ENCODE measurements at places on chromosomes 7 and 10.

GRCh38 chr7:108375668-108376067, 80.6 kb downstream of the NRCAM start:
- no peak for DNase-seq

- no peak for DNase-seq
Measured at GRCh38 chr7:121105262-121105661, 116.8 kb downstream of the CPED1 start.

GRCh38 chr7:133805426-133805825, 321.7 kb upstream of the LRGUK start:
- DNase-seq: no peak

DNA sequence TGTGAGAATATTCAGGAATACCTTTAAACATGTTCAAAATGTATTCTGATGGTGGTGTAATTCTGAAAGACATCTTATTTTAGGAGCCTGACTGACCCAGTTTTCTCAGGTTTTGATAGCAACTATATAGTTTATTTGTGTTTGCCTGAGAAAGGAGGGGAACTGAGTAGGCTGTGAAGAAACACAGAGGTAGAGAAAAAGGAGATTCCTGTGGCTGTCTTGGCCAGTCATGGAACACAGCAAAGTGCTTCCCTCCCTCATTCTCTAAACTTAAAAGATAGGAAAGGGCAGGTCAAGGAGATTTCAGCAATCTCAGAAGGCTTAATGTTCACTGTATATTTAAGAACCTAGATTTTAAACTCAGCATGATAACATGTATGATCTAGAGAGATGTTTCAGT, 43.5 kb downstream of the ZMYND11 start:
- no peak for DNase-seq

DNA sequence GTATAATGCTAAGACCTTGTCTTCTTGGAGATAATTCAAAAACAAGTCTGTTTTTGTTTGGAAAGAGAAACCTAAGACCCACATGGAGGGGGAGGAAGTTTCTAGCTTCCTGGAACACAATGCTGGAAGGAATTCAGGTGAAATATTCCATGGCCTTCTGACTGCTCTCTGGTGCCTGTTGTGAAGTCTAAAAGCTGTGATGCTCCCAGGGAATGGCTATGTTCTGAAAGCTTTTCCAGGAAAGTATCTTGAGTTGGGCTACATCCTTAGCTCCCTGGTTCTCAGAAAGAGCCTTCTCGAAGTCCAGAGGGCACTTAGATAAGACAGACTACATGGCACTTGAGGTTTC, 12.5 kb upstream of the PFKP start:
- DNase-seq: peak; percentile 28

- peak; percentile 98 for DNase-seq
Measured at GRCh38 chr7:44123190-44124003, at the start of gene POLD2. Gene POLD2 (minus strand): TSS chr7:44123548. CDS start chr7:44122053, 1,495 bp downstream.

- no peak for DNase-seq
Measured at GRCh38 chr10:76868098-76868977, 769.3 kb downstream of the KCNMA1 start.

- no peak for DNase-seq
Measured at GRCh38 chr7:13414181-13414580, 575.3 kb downstream of the ETV1 start.

DNA sequence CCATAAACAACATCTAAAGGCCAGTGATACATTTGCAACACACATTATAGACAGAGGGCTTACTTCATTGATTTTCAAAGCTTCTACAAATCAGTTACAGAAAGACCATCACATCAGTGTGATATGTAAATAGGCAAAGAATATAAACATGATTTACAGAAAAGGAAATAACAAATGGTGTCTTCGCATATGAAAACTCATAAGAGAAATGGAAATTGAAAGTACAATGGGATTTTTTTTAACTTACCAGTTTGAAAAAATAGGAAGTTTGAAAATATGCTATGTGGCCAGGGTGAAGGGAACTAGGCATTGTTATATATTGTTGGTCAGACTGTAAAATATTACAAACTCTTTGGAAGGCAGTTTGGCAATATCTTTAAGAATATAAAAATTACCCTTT, 27.3 kb downstream of the SEC23IP start:
- no peak for DNase-seq

DNA sequence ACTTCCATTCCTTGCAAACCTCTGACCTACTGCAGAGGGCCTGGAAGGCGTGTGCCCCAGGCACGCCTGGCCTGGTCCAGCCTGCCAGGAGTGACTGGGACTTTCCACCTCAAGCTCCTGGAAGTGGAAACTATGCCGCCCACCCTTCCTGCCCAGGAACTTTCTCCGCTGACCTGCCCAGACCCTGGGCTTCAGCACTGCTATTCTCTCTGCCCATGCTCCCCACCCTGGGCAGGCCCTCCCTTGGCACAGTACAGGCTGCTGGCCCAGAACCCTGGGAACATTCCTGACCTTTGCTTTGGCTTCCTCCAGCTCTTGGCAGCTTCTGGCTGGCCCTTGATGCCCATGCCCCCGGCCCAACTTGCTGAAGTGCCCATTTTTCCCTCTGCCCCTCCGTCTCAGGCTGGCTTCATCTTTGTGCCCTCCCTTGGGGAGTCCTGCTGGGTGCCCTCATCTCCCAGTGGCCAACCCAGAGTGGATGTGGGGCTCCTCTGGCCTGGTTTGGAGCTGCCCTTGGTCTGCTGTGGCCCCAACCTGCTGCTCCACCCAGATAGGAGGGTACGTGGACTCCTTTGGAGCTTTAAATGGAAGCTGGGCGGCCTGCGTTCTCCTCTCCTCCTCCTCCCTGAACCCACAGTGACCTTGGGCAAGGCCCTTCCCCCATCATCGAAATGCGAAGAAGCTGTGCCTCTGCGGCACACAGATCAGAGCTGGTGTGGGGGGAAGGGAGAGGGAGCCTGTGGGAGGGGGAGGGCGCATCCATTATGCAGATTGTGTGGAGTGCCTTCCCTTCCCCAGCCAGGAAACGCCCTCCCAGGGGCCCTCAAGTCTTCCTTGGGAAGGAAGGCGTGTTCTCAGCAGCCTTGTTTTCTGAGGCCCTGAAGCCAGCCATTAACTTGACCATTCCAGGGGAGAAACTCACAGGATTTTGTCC, 3.4 kb downstream of the MMRN2 start:
- DNase-seq: peak; percentile 93

GRCh38 chr7:38178695-38179344, 775 bp downstream of the STARD3NL start:
- no peak for DNase-seq

- no peak for DNase-seq
Measured at GRCh38 chr7:17769918-17770317, 170.4 kb downstream of the SNX13 start.

GRCh38 chr7:110835849-110836248, 255.1 kb upstream of the LRRN3 start:
- DNase-seq: no peak

DNA sequence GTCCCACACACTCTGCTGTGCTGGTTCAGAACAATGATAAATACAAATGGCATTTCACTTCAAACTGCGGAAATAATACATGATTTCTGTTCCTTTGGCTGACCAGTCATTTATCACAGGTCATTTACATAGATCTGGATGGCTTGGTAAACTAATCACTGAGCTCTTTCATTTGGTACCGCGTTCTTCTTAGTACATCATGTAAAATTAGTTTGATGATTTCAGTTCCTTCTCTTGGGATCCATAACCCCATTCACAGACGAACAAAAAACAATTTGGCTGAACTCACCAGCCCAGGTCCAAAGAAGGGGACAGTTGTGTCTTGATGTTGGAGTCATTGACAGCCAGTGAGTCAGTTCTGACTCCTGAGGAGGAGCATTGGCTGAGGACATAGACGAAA, 689.8 kb downstream of the INHBA start:
- no peak for DNase-seq

DNA sequence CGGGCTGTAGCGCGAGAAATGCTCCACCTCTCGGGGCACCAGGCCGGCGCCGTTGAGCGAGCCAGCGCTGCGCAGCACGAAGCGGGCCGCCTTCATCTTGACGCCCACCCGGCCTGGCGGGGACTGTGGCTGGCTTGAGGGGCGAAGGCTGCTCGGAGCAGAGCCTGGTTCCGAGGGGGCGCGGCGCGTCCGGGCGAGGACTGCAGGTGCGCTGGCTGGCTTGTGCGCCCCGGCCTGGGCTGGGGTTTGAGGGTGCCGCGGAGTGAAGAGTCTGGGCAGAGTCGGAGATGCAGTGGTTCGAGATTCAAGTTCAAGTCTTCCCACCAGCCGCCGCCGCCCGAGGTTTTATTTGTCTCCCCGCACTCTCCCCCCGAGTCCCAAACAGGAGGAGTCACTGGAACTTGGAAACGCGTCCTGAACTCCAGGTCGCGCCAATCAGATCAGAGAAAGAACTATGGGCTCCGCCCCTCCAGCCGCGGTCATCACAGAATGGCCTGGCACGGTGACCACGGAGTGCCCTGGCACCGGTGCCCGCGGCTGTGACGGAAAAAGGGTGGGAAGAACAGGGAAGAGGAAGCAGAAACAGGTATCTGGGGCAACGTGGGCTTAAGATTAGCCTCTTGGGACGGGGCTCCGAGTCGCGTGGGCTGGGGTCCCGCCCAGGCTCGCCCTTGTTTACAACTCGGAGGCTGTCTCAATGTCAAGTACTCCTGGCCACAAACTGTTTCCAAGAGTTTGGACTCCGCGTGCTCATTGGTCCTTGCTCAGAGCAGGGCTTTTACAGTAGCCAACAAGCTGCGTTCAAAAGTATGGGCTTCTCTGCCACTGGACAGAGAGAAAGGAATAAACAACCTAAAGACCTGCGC, at the start of gene PDK4:
TSS of gene PDK4 (minus strand) at position 319 of the 866 bp plus-strand sequence. CDS start at position 96, 223 bp downstream.
- DNase-seq: peak; percentile 99

DNA sequence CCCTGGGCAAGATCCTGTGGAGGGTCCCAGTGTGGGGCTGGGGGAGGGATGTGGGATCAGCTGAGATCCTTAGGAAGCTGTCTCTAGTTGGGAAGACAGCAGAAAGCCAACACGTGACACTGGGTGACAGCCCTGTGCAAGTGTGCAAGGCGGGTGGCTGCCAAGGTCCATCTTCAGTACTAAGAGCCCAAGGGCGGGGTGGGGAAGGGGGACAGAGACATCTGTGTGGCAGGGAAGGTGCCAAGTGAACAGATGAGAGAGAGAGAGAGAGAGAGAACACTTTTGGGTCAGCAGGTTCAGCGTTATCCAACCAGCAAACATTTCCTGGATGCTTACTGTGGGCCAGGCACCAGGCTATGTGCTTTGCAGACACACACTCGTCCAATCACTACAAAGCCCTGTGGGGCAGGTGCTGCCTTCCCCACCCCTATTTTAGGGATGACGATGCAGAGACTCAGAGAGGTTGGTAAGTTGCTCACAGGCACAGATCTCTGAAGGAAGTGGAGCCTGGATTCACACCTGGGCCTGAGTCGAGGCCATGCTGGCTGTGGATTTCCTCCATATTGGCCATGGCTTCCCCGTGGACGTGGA, 135.7 kb downstream of the GRK5 start:
- DNase-seq: no peak

DNA sequence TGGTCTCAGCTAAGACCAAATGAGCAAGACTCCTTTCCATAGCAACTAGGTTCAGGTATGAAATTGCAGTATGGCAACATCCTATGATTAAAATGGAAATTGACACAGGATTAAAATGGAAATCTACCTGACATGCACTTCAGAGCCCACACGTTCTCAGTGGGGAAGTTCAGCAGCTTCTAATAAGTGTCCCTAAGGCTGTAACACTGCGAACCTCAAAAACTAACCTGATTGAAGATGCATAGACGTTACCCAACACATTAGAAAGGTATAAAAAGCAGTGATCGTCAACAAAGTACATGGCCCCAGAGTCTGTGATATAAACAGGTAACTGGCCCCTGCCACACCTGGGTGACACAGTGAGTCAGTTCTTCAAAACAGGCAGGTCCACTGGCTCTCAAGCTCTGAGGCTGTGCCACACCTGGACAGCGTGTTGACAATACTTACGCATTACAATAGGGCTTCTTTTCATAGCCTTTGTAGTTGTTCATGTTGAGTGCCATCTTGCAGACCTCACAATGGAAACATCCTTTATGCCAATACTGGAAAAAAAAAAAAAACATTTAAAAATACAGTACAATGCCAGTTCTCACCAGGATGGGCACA, 274.9 kb upstream of the NEBL start:
- DNase-seq: no peak

GRCh38 chr7:39099146-39099545, 121.4 kb downstream of the POU6F2 start:
- no peak for DNase-seq

DNA sequence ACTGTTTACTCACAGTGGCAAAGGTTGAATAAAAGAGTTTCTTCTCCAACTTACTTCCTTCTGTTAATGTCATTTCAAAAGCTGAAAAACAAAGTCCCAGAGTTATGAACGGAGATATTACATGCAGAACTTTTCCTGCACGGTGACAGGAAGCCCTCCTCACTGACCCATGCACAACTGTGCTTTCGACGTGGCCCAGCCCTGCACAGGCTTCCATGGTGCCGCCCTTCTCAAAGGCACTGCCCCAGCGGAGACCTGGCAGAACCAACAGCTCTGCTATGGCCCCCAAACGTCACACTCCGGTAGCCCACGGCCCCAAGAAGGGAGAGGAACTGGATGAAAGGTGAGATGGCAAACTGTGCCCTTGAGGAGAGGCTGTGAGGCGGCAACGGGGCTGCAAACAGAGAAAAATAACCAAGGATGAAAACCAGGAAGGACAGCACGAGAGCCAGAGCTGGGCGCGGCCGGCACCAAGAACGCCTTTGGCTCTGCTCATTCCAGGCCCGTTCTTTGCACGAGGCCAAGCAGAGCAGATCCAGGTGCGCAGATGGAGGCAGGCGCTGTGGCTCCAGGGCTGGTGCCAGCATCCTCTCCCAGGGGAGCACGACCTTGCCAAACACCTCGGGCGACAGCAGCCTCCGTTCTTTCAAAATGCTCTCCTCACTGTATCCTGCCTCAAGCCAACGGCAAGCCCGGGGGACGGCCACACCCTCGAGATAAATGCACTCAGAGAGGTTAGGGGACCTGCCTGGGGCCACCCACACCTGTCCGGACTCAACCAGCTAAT, 7.0 kb upstream of the FUOM start:
- DNase-seq: no peak

DNA sequence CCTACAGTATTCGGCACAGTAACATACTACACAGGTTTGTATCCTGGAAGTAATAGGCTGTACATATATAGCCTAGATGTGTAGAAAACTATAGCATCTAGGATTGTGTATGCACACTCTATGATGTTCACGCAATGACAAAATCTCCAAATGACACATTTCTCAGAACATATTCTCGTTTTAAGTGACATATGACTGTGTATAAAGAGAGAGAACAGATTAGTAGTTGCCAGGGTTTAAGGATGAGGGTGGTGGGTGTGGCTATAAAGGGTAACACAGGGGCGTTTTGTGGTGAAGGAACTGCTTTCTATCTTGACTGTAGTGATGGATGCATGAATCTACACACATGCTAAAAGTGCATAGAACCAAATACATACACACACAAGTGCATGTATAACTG, 101.2 kb downstream of the ARL4A start:
- DNase-seq: no peak

DNA sequence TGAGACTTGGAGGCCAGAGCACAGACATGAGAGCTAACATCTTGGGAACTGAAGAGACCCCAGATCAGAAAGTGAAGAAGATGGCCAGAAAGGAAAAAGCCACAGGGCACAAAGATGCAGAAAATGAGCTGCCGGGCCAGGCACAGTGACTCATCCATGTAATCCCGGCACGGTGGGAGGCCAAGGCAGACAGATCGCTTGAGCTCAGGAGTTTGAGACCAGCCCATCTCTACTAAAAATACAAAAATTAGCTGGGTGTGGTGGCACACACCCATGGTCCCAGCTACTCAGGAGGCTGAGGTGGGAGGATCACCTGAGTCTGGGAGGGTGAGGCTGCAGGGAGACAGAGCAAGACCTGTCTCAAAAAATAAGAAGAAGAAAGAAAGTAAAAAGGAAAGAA, 81.4 kb upstream of the MGMT start:
- DNase-seq: no peak

- no peak for DNase-seq
Measured at GRCh38 chr7:79093421-79093820, 360.0 kb downstream of the MAGI2 start.
